ENCODE measurements at places on chromosomes 12 and 14.

DNA sequence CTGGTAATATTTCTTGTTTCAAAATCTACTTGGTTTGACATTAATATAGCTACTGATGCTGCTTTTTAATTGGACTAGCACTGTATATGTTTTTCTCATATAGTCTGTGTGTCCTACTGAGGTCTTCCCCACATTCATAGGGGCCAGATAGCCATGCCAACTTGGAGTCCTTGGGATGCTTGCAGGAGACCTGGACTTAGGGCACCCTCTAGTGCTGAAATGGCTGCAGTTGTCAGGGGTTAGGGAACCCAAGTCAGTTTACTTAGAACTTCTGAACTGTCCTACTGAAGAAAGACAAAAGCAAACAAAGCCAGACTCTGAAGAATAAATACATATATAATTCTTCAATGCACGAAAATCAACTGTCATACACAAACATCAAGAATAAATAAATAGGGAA, 279.9 kb upstream of the SYT1 start:
- no peak for DNase-seq

GRCh38 chr14:99560922-99561683, 42.9 kb downstream of the CCDC85C start:
- peak; percentile 54 for DNase-seq

- DNase-seq, result no peak
Observed at GRCh38 chr12:1633459-1633858, 4.4 kb downstream of the WNT5B start.

GRCh38 chr14:79057333-79057732, 887.2 kb downstream of the NRXN3 start:
- no peak for DNase-seq

DNA sequence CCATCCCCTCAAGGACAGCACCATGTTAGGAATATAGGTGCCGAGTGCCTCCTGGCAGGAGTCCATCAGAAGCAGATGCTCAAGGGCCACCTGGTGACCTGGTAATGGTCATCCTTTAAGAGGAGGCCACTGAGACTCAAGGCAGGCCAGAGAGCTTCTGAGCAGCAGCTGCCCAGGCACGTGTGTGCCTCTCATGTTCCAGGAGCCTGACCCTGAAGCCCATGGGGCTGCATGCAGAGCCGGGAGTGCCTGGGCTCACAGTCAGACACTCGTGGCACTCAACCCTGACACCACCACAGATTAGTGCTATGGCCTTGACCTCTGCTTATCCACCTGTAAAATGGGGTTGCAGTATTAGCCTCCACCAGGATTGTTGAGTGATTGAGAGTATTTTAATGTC, 45.6 kb downstream of the C14orf132 start:
- peak; percentile 60 for DNase-seq

GRCh38 chr14:60861545-60862140, 119.2 kb downstream of the TRMT5 start:
- no peak for DNase-seq

DNA sequence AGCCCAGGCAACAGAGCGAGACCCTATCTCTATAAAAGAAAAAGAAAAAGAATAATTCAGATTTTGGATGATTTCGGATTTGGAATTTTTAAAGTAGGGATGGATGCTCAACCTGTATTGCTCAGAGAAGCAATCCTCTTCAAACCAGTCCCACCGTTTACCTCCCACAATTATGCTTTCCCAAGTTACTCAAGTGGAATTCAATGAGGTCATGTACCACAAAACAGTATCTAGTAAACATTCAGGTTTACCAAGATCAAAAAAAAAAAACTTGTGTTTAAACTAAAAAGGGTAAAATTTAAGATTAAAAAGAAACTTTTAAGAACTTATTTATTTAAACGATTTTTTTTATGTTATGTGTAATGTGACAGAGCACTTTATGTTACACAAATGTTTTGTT, 2.5 kb downstream of the KDM5A start:
- no peak for DNase-seq

DNA sequence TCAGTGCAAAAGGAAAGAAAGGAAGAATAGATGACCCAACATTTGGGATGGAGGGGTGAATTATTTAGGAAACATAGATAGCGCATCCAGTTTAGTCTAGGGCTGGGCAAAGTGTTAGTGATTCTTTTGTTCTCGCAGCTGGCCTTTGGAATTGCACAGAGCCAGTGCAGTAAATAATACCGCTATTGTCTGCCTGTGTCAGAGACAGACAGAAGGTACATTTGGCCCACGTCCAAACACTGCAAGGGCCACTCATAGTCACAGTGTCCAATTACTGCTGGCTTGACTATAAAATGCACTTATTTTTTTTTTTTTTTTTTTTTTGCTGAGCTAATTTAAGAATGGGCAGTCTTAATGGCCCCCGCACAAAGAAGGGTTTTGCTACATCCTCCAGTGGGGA, 638.6 kb downstream of the BCL11B start:
- peak; percentile 81 for DNase-seq

GRCh38 chr14:78566026-78566858, 396.1 kb downstream of the NRXN3 start:
- peak; percentile 86 for DNase-seq

DNA sequence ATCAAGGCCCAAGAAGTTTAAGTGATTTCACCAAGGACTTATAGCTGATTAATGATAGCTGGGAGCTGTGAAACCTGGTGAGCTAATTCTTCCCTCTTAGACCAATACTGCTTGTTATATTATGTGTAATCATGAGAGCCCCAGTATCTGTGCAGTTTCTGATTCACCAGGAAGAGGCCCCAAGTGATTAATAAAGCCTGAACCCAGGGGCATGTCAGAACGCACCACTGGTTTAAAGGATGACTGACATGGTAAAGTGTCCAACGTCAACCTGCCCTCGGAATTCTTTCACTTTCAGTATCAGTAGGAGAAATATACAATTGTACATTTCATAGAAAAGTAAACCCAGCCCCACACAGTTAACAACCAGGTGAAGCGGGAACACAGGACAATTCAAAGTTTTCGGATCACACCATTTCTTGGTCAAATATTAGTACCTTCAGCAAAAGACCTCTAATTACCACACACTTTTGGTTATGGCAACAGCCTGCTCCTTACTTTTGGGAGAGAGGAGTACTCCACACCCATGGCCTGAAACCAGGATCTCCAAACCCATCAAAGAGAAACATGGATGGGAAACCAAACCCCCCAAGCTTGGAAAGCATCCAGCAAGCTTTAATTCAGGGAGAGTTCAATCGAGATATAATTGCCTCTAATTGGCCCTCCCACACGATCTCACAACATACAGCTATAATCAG, 28.5 kb downstream of the TMCC3 start:
- no peak for DNase-seq

- peak; percentile 47 for DNase-seq
Observed at GRCh38 chr12:72338437-72338836, 66.3 kb downstream of the TRHDE start.

GRCh38 chr12:71277866-71278265, 120.1 kb upstream of the TSPAN8 start:
- no peak for DNase-seq

- no peak for DNase-seq
Observed at GRCh38 chr12:79329933-79330332, 360.8 kb downstream of the PAWR start.

DNA sequence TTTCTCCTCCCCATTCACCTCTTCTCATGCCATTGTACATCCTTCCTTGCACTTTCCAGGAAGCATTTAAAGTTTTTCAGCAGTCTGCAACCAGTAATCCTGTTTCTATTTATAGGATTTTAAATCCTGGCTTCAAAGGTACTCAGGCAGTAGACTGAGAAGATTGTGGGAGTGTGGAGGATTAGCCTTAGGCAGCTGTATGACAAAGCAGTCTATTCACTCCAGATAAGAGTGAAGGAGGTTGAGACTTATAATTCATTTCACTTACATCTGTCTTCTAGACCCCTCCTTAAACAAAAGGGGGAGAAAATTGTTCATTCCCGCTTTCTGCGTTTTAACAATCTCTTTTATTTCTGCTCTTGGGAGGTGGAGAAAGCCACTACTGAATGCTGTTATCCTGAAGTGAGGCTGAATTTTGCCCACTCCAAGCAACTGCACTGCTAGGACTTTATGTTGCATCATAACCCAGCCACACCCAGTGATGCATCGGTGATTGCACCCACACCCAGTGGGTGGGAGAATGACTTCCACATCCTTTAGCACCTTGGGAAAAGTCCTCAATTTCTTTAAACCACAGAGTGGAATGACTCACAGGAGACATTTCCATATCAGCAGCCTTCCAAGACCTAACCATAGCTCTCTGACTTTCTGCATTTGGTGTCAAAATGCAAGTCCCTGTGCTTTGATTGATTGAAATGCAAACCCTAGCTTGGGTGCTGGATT, 382.5 kb upstream of the ATP2B1 start:
- no peak for DNase-seq

- no peak for DNase-seq
Observed at GRCh38 chr12:83904175-83904574, 1008.4 kb downstream of the SLC6A15 start.

DNA sequence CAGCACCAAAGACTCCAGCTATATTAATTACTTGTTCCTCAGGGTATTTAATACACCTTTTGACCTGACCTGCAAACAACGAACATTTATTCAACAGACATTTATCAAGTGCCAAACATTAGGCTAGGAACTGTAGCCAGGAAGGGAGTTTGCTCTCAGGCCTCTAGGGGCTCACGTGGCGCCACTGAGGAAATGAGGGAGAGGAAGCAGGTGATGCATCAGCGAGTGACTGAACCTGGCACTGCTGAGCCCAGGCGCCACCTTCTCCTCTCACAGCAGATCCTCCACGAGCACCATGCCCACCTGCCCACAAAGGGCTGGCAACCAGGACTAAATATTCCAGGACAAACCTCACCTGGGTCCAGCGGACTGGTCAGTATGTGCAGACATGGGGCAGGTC, 50.2 kb downstream of the SETD3 start:
- no peak for DNase-seq

- DNase-seq, result no peak
Observed at GRCh38 chr12:121578230-121579189, 2.3 kb downstream of the KDM2B start.

- no peak for DNase-seq
Observed at GRCh38 chr14:35043046-35043445, 3.0 kb upstream of the FAM177A1 start.

DNA sequence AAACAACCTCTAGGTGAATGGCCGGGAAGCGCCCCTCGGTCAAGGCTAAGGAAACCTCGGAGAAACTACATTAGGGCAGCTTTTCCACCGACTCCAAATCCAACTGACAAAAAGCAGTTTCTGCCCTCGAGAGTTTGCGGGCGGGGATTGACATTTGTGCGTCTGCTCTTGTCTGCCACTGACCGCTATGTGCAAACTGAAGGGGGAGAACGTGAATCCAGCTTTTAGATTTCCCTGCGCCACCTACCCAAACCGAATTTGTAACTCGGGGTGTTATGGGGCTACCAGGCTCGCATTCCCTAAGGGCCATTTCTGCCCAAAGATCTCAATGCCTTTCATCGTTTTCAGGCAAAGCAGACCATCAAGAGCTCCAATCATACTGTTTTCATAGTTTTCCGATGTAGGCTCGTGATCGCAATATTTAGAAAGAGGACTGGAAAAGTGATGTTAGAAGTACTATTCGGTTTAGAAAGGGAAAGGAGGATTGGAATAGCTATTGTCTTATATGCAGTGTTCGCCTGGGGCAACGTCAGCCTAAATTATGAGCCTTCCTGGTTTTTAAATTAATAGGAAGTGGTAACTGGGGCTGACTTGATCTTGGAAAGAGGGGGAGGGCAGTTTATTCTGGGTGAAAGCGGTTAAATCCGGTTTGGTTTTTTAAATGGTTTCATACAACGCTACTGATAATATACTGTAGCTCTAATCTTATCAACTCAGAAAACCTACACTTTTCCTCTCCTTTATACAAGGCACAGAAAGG, 45.4 kb downstream of the BCAT1 start:
- DNase-seq, result no peak

DNA sequence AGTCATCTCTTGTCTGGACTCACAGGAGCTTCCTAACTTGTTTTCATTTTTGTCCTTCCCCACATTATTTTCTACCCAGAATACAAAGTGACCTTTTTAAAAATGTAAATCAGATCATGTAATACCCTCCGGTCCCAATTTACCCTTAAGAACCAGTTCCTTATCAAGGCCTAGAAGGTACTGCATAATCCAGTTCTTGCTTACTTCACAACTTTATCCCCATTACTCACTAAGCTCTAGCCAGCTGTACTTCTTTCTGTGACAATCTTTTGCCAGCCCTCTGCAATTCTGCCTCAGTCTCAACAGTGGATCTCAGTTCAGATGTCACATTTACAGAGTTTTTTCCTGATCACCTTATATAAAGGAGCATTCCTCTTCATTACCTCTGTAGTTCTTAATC, 11.6 kb downstream of the RAP1B start:
- no peak for DNase-seq

- DNase-seq, result no peak
Observed at GRCh38 chr12:68866950-68867349, 59.0 kb downstream of the MDM2 start.

- DNase-seq, result no peak
Observed at GRCh38 chr12:75563351-75563750, 51.9 kb upstream of the KRR1 start.

- DNase-seq, result no peak
Observed at GRCh38 chr12:22993609-22994315, 368.8 kb downstream of the ETNK1 start.

- DNase-seq, result no peak
Observed at GRCh38 chr12:64612843-64613242, 2.5 kb downstream of the RASSF3 start.

DNA sequence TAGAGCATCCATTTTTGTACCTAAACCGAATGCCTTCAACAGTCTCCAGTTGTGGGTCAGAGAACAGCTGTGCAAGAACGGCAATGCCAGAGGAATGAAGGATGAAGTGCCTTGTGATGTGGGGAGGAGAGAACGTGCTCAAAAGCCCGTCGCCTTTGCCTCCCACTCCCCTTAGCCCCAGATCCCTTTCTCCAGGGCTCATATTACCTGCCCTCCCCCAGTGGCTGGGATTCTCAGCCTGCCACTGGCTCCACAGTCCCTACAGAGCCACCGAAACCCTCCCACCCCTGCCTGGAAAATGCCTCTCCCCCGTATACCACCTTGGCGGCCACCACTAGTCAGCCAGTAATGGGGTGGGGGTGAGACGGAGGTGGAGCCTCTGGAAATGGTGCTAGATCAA, 158.5 kb downstream of the ZFP36L1 start:
- no peak for DNase-seq

DNA sequence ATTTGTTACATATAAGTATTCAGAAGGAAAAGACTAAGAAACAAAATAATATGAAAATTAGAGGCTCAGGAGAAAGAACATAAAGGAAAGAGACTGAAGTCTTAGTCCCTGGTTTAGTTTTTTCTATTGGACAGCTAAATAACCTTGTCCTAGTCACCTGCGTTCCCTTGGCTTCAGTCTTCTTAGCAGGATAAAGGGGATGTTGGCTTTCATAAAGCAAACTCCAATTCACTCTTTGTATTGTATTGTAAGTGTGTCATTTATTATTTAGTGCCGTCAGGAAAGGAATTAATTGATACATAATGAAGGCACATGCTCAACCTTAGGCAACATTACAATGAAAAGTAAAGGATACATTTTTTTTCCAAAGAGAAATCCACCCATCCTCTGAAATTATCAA, 190.3 kb upstream of the PPFIA2 start:
- no peak for DNase-seq

- no peak for DNase-seq
Observed at GRCh38 chr12:116062698-116063097, 214.8 kb downstream of the MED13L start.

All from NCI-H510A treated with DMSO at 0.1 percent for 48 hours (cell line).